AG04450 (cell line): ENCODE measurements at places on chromosomes 4 and X.

- no peak for DNase-seq
Measured at GRCh38 chr4:67436742-67437141, 108.6 kb downstream of the CENPC start.

- DNase-seq = no peak
Measured at GRCh38 chr4:119136546-119136945, 914 bp downstream of the MYOZ2 start.

GRCh38 chr4:183366206-183366835 lies 44.1 kb upstream of the CLDN24 start:
- no peak for DNase-seq

DNA sequence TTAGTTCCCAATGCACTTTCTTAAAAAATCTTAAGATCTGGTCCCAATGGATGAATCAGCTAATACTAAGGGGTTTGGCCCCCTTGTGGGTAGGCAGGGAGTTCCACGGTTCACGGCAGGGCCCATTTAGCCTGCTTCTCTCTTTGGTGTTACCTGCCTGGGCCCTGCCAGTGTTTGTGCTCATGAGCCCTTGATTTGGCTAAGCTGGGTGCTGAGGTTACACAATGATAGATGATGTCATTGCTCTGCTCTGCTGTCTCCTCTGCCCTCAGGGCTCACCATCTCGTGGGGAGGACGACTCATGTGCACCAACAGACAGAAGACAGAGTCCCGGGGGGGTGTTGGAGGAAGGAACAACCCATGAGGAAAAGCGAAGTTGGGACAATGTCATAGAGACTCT lies 24.4 kb downstream of the RTL5 start:
- DNase-seq = no peak

GRCh38 chr4:26912069-26912468 lies 51.4 kb downstream of the STIM2 start:
- DNase-seq = no peak

GRCh38 chrX:70166601-70167590 lies 10.4 kb upstream of the DGAT2L6 start:
- DNase-seq = peak; percentile 44

DNA sequence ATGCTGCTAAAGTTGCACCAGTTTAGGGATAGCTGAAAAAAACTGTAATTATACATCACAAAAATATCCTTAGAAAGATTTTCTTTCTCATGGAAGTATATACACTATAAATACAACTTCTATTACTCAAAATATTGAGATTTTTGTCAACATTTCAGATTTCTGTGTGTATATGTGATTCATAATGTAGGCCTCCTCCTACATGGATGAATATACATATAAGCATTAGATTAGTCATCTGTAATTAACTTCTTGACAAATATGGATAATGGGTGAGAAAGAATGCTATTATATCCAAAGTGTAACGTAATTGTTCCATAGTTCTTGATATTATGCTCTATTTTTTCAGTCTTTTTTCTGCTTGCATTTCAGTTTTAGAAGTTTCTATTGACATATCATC lies 124.9 kb downstream of the CBLL2 start:
- DNase-seq = no peak

DNA sequence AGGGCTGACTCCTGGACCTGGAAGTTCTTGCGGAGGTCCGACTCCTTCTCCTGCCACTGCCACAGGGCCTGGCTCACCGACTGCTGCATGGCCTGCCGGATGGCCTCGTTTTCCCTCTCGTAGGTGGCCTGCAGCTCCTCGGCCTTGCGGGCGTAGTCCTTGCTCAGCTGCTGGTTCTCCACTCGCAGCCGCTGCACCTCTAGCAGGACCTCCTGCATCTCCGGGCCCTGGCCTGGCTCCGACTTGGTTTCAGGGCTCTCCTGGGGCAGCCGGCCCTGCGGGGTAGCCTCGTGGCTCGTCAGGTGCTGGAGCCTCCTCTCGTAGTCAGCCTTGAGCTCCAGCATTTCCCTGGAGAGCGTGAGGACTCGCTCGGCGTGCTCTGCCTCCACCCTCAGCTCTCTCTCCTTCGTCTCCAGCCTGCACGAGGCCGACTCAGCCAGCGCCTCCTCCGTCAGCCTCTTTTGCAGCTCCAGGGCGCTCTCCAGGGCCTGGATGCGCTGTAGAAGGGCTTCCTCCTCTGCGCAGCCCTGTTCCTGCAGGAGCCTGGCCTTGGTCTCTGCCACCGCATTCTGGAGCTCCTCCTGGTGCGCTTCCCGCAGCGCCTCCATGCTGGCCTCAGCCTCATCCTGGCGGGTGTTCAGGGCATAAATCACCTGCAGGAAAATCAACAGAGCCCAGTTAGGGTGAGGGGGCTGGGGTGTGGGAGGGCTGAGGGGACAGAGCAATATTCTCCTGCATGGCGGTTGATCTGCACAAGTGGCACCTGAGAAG lies 72.2 kb downstream of the FAM184B start:
- DNase-seq = no peak

DNA sequence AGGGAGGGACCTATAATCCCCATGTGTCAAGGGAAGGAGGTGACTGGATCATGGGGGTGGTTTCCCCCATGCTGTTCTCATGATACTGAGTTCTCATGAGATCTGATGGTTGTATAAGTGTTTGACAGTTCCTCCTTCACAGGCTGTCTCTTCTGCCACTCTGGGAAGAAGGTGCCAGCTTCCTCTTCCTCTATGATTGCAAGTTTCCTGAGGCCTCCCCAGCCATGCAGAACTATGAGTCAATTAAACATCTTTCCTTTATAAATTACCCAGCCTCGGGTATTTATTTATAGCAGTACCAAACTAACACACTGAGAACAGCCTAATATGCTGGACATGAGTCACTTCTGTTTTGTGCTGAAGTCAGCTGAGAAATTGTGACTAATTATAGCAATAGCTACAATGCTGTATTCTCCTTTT lies 656.9 kb upstream of the CPEB2 start:
- DNase-seq = no peak

DNA sequence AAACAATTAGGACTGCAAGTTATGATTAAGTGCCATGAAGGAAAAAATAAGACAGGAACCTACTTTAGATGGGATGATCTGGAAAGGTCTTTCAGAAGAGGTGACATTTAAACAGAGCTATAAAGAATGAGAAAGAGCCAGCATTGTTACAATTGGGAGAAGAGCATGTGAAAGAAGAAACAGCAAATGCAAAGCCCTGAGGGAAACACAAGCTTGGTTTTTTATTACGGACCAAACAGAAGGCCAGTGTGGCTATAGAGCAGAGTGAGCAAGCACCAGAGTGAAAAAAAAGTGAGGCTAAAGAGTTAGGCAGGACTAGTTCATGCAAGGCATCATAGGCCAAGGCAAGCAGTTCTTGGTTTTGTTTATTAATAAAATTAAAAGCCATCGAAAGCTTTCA lies 175.6 kb downstream of the RBMX2 start:
- no peak for DNase-seq

- DNase-seq = no peak
Measured at GRCh38 chrX:40773809-40774208, 38.5 kb upstream of the MED14 start.

GRCh38 chr4:6974138-6974848 lies 64.7 kb downstream of the TBC1D14 start:
- DNase-seq = peak; percentile 67

- no peak for DNase-seq
Measured at GRCh38 chr4:150938873-150939499, 76.1 kb downstream of the LRBA start.

DNA sequence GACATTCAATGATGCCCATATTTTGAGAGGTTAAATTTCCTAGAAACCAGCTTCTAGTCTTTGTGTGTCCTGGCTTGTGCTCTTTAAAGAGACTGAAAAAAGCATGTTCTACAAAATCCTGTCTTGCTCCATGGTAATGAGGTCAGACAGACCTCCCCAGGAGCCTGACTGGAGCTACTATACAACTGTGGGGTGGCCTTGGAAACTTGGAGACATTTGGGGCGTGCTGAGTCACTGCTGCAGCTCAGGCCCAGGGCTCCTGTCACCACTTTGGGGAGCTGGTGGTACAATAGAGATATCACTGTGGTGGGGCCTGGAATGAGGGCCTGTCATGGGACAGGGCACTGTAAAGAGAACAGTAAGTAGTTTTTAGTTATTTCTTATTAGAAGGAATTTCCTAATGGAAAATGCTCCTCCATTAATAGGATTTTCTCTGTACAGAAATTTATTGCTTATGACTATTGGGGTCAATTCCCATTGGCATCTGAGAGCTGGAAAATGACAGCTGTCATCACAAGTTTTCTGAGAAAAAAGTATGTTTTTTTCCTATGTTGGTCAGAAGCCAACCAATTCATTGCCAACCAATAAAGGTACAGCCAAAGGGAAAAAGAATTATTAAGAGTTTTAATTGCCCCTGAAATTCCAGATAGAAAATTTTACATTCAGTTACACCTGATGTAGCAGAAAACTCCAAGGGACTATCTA lies 207.4 kb upstream of the JADE1 start:
- no peak for DNase-seq

- DNase-seq = no peak
Measured at GRCh38 chr4:24949970-24950369, 37.1 kb upstream of the CCDC149 start.

DNA sequence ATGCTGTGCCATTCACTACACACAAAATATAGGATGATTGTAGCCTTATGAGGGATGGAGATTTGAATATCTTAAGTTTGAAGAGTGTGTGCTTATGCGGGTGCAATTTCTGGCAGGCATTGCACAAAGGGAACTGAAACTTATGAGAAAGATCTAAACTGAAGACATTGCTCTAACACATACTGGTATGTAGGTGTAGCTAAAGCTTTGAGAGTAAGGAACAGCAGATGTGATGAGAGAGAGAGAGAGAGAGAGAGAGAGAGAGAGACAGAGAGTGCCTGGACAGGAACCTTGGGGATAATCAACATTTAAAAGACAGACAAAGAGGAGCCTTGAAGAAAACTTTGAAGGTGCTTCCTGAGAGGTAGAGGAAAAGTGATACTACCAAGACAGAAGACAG lies 379.7 kb downstream of the SPRY1 start:
- no peak for DNase-seq

DNA sequence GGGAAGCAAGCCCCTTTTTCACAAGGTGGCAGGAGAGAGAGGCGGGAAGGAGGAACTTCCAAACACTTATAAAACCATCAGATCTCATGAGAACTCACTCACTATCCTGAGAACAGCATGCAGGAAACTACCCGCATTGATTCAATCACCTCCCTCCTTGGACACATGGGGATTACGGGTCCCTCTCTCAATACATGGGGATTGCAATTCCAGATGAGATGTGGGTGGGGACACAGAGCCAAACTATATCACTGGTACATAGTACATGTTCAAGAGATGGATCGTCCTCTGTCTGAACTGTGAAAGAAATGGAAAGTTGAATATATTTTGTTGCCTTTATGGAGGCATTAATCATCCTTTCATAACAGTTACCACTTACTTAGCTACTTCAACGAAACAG lies 12.8 kb downstream of the EREG start:
- no peak for DNase-seq

- DNase-seq = no peak
Measured at GRCh38 chr4:40283968-40284367, 51.2 kb upstream of the CHRNA9 start.

GRCh38 chrX:13153796-13154195 lies 109.4 kb upstream of the FAM9C start:
- DNase-seq = no peak
